Progenitor cell of endocrine pancreas (in vitro differentiated cells): ENCODE measurements at places on chromosomes 2 and 18. TPM values are rescaled to one million over a fixed set of nuclear protein-coding genes. Genes with fewer than 3 reads are reported as not detected.

The ARHGAP15 gene
- not detected in 2 replicates for total RNA-seq

The TRIM43 gene
- total RNA-seq: not detected in 2 replicates

The TCF7L1 gene
- total RNA-seq: 57.2 and 62.7 TPM in 2 replicates

DNA sequence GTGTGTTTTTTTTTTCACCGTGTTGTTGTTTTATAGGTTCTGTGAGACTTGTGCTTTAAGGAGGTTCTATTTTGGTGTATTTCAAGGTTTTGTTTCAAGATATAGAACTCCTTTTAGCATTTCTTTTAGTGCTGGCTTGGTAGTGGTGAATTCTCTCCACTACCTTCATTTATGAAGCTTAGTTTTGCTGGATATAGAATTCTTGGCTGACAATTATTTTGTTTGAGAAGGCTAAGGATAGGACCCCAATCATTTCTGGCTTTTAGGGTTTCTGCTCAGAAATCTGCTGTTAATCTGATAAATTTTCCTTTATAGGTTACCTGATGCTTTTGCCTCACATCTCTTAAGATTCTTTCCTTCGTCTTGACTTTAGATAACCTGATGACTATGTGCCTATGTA lies 66.8 kb downstream of the MSTN start:
- H3K36me3 ChIP-seq: peaks cover 3% of the 10 kb centered on the region
- H3K27ac ChIP-seq: no peak overlapping the region
- H3K27me3 ChIP-seq: no peaks in the 10 kb centered on the region
- no peaks in the 10 kb centered on the region for H3K4me1 ChIP-seq
- no peak for DNase-seq
- H3K4me3 ChIP-seq: no peak overlapping the region

- no peak for DNase-seq
- H3K4me1 ChIP-seq: peaks cover 6% of the 10 kb centered on the region
- H3K36me3 ChIP-seq: no peaks in the 10 kb centered on the region
- H3K27me3 ChIP-seq: no peaks in the 10 kb centered on the region
- H3K4me3 ChIP-seq: no peak overlapping the region
Observed at GRCh38 chr2:83471655-83472054, 987.4 kb downstream of the SUCLG1 start.

DNA sequence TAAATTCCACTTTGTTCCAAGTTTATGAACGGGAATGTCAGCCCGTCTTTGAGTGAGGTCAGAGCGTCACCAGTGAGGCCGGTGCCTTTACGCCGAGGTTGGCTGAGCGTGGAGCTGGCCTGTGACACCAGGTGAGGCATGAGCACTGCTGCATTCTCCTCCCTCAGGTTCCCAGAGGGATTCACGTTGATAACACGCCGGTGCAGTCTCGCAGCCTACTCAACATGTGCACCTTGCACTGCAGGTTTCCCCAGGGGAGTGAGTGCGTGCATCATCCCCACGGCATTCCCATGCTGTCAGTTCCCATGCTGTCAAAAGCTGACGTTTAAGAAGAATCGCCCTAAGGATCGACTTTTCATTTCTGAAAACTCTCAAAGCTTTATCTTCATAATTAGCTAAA lies 213.3 kb downstream of the LDLRAD4 start:
- no peaks in the 10 kb centered on the region for H3K36me3 ChIP-seq
- peaks cover 20% of the 10 kb centered on the region for H3K27me3 ChIP-seq
- no peak overlapping the region for H3K27ac ChIP-seq
- no peak for DNase-seq

GRCh38 chr2:77796397-77796796 lies 274.2 kb upstream of the LRRTM4 start:
- no peak overlapping the region for H3K4me3 ChIP-seq
- no peak for DNase-seq
- H3K36me3 ChIP-seq: no peaks in the 10 kb centered on the region
- no peaks in the 10 kb centered on the region for H3K27me3 ChIP-seq
- no peak overlapping the region for H3K27ac ChIP-seq
